ENCODE measurements at places on chromosomes 2 and 18.
A peak's percentile ranks its signal among the peaks of the same experiment; 100 is the strongest.

DNA sequence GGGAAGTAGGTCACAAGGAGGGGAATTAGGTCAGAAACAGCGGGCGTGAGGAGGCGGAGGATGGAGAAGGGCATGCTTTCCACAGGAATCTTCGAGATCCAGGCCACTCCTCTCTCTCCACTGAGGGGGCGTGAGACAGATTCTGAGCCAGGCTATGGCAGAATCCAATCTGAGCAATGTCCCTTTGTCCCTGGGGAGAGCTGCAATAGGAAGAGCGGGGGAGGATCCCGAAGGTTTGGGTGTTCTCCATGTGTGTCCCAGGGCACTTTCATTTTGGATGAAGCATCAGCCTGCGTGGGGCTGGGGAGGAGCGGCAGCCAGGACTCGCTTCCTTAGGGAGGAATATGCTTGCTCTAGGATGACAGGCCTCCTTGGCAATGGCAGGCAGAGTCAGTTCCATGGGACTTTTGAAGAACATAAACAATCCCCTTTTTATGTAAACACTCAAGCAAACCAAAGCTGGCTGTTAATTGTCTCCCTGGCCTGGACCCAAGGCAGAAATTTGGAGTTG, 84.0 kb downstream of the LIPG start:
- peak; percentile 42 for DNase-seq

DNA sequence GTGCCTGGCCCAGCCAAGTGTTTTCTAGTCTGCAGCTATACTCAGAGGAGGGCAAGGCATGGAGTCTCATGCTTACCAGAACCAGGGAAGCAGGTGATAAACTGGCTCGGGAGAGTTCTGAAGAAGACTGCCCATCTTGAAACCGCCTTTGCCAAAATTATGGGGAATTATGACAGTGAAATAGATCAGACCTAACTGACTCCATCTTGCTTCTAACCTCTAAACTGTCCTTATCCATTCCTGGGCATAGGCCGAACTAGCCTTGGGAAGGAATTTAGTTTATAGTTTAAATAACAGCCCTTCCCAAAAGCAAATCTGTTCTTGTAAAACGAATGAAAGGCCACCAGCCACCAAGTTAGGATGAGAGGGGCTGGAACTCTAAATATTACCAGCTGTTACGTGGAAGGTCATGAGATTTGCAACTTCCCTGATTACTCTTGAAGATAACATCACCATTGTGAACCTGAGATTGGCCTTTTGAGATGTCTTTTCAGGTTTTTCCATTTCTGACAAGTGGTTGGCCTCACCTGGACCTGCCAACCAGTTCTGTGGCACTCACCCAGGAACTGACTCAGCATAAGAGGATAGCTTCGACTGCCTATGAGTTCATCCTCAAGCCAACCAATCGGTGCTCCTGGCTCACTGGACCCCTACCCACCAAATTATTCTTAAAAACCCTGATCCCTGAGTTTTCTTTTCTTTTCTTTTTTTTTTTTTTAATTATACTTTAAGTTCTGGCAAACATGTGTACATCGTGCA, 23.4 kb downstream of the CHCHD5 start:
- DNase-seq: no peak

GRCh38 chr2:77873506-77873905, 351.3 kb upstream of the LRRTM4 start:
- no peak for DNase-seq

- DNase-seq: no peak
These were observed 91.9 kb downstream of the EPB41L3 start for GRCh38 chr18:5451871-5452270.

- DNase-seq: peak; percentile 49
These were observed 178.0 kb downstream of the MCFD2 start for GRCh38 chr2:46737577-46737976.
